ENCODE measurements at places on chromosomes 1 and 21. TPM values are rescaled to one million over a fixed set of nuclear protein-coding genes. Genes with fewer than 3 reads are reported as not detected.

The SASS6 gene
- 2.5 TPM for total RNA-seq

The IARS2 gene
- total RNA-seq: 79.3 TPM

The SYT14 gene
- total RNA-seq: 0.29 TPM

GRCh38 chr1:171948511-171948910 is 107.2 kb downstream of the DNM3 start:
- no peak overlapping the region for H3K4me3 ChIP-seq
- DNase-seq: no peak
- H3K27me3 ChIP-seq: no peaks in the 10 kb centered on the region
- no peaks in the 10 kb centered on the region for H3K36me3 ChIP-seq
- H3K4me1 ChIP-seq: no peaks in the 10 kb centered on the region

GRCh38 chr1:235919833-235920441 is 53.2 kb upstream of the LYST start:
- no peak overlapping the region for H3K4me3 ChIP-seq
- DNase-seq: no peak
- no peaks in the 10 kb centered on the region for H3K27me3 ChIP-seq

DNA sequence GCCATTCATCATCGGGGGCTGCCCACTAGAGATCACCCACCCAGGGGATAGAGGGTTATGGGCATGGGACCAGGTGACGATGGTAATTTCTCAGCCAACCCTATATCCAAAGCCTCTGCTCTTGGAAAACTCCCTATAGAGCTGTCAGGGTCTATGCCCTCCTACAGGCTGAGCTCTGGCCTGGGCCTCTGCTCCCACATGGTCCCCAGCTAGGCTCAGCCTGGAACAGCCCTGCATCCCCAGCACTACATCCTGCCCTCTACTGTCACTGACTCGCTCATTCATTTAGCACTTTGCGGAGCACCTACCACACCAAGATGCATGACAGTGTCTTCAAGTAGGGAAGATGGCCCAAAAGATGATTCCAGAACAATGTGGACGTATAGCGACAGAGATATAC is 45.0 kb upstream of the EPS8L3 start:
- no peak overlapping the region for H3K27ac ChIP-seq
- H3K4me3 ChIP-seq: no peak overlapping the region

The SPATA45 gene
- not detected for total RNA-seq

The PYCR2 gene
- total RNA-seq: 25.9 TPM

- no peak overlapping the region for H3K4me3 ChIP-seq
- H3K4me1 ChIP-seq: no peaks in the 10 kb centered on the region
- DNase-seq: no peak
- H3K27me3 ChIP-seq: no peaks in the 10 kb centered on the region
- H3K36me3 ChIP-seq: no peaks in the 10 kb centered on the region
Measured at GRCh38 chr1:199265319-199265718, 626.5 kb downstream of the PTPRC start.

The SPRR2B gene
- not detected for total RNA-seq

The IRF6 gene
- under 0.01 TPM for total RNA-seq

The GJB3 gene
- total RNA-seq: not detected

DNA sequence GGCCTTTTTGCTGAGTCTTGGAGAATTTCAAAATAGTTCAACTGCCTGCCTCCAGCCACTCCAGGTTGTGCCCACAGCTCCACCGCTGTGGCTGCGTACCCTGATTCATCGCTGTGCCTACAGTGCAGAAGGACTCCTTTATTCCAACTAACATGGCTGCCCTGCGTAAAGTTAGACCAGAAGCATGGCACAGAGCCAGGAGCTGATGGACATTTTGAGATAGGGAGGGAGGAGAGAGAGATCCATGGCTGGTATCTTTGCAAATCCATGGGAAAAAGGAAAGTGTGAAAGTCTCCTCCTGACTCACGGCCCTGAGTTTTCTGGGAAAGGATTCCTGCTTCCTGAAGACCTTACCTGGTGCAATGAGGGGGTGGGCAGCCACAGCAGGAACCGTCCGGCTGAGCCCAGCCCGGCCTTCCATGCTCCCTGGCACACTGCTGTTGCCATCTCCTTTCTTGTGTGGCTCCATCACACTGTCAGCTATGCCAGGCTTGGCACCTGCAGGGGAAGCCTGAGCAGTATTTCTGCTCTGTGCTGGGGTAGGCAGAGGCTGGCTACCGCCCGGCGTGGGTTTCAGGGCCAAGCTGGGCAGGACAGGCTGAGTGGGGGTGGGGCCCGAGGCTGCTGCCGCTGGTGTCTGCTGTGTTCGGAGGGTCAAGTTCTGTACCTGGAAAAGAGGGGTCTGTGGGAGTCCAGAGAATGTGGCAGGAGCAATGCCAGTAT is 46.0 kb upstream of the A3GALT2 start:
- H3K27me3 ChIP-seq: no peaks in the 10 kb centered on the region
- peaks cover 42% of the 10 kb centered on the region for H3K36me3 ChIP-seq
- no peak overlapping the region for H3K27ac ChIP-seq
- no peak for DNase-seq
- H3K4me1 ChIP-seq: peaks cover 14% of the 10 kb centered on the region

GRCh38 chr21:45220071-45220481 is 67.6 kb downstream of the POFUT2 start:
- H3K4me3 ChIP-seq: no peak overlapping the region
- H3K36me3 ChIP-seq: no peaks in the 10 kb centered on the region
- no peak overlapping the region for H3K27ac ChIP-seq
- no peak for DNase-seq
- H3K27me3 ChIP-seq: no peaks in the 10 kb centered on the region

The UHMK1 gene
- 51.4 TPM for total RNA-seq

DNA sequence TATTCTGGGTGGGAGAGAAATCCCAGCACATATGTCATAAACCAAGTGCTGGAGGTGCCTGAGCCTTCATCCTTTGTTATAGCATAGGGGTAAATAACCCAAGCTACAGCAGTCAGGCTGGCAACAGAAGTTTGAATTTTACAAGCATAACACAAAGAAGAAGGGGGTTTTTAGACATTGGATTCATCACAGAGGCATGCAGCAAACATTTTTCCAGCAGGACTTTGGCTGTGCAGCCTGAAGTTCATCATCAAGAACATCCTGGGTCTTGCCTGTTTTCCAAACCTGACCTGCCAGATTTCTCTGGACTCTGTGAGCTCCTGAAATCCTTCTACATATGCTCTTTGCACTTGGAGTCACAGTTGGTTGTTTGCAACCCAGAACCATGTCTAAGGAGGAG is 16.2 kb downstream of the PTGER3 start:
- no peak for DNase-seq
- H3K27ac ChIP-seq: no peak overlapping the region
- no peaks in the 10 kb centered on the region for H3K4me1 ChIP-seq

The AHCYL1 gene
- 56.8 TPM for total RNA-seq

The PARS2 gene
- total RNA-seq: 7.4 TPM

The S100A7 gene
- total RNA-seq: not detected

GRCh38 chr21:14630556-14631069 is 84.5 kb upstream of the SAMSN1 start:
- H3K27ac ChIP-seq: no peak overlapping the region
- no peaks in the 10 kb centered on the region for H3K27me3 ChIP-seq
- peak; percentile 4 for DNase-seq
- H3K4me3 ChIP-seq: no peak overlapping the region
- H3K36me3 ChIP-seq: no peaks in the 10 kb centered on the region
- no peaks in the 10 kb centered on the region for H3K4me1 ChIP-seq

The CGN gene
- total RNA-seq: not detected

GRCh38 chr1:108106775-108107174 is 93.4 kb downstream of the SLC25A24 start:
- H3K4me1 ChIP-seq: no peaks in the 10 kb centered on the region
- H3K4me3 ChIP-seq: no peak overlapping the region
- H3K27ac ChIP-seq: no peak overlapping the region
- no peaks in the 10 kb centered on the region for H3K36me3 ChIP-seq
- H3K27me3 ChIP-seq: no peaks in the 10 kb centered on the region

The NBPF6 gene
- 0.36 TPM for total RNA-seq

- no peak overlapping the region for H3K27ac ChIP-seq
- peaks cover 5% of the 10 kb centered on the region for H3K4me1 ChIP-seq
- DNase-seq: peak; percentile 79
- H3K27me3 ChIP-seq: no peaks in the 10 kb centered on the region
- no peak overlapping the region for H3K4me3 ChIP-seq
- no peaks in the 10 kb centered on the region for H3K36me3 ChIP-seq
Measured at GRCh38 chr1:9542430-9542829, 3.2 kb downstream of the SLC25A33 start.

DNA sequence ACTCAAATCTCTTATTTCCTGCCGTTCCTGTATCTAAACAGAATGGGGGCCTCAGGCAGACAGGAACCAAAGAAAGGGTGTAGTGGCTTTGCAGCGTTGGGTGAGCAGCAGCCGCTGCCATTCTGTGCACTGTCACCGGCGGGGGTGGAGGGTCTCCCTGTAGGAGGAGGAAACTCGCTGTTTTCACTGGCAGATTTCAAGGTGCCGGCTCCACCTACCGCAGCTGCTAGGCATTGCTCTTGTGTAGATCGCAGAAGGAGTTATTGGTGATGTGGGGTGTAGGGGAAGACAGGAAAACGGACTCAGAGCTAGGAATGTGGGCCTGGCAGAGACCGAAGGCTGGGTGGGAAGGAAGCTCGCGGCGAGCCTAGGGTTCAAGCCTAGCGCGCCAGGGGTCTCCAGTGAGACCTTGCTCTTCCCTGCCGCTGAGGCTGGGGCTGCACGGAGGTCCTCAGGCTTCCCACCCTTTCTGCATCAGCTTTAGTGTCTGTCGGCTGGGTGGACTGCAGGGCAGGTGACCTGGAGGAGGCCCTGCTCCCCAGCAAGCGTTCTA is 20.8 kb downstream of the ATP5PO start:
- H3K4me3 ChIP-seq: peak overlapping the region; percentile 70
- H3K4me1 ChIP-seq: peaks cover 5% of the 10 kb centered on the region
- DNase-seq: peak; percentile 96
- H3K27ac ChIP-seq: peak overlapping the region; percentile 16

GRCh38 chr1:47502746-47503370 is 65.0 kb downstream of the FOXD2 start:
- peaks cover 21% of the 10 kb centered on the region for H3K27me3 ChIP-seq
- H3K4me1 ChIP-seq: no peaks in the 10 kb centered on the region
- no peak for DNase-seq
- H3K4me3 ChIP-seq: no peak overlapping the region
- H3K36me3 ChIP-seq: no peaks in the 10 kb centered on the region
- H3K27ac ChIP-seq: no peak overlapping the region

DNA sequence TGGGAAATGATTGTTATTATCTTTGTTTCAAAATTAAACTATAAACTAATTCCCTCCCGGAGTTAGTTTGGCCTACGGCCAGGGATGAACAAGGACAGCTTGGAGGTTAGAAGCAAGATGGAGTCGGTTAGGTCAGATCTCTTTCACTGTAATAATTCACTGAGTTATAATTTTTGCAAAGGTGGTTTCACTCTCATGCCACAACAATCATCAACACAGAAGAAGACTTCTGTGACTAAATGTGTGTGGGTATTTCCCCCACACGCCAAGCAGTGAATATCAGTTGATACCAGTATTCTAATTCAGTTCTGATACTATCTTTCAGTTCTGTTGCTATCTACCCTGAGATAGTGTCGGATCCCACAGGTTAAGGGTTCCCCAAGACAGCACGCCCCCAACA is 215.1 kb downstream of the S1PR1 start:
- H3K4me1 ChIP-seq: no peaks in the 10 kb centered on the region
- no peak for DNase-seq
- H3K27ac ChIP-seq: no peak overlapping the region
- no peak overlapping the region for H3K4me3 ChIP-seq
- no peaks in the 10 kb centered on the region for H3K36me3 ChIP-seq

DNA sequence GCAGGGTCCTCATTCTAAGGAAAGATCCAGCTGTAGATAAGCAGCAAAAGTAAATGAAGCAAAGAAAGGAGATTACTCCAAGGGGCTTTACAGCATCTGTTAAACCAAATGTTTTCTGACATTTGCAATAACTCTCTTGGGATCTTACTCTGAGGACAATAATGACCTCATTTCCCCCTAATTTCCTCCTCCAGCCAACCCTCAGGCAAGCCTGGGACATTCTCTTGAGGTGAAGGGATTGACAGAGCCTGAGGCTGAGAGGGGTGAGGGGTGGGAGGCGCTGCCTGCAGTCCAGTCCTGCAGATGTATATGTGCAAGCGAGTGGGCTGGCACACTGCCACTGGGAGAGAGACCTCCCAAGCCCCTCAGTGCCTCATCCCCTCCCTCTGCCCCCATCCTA is 40.5 kb upstream of the NEK2 start:
- no peak for DNase-seq
- no peaks in the 10 kb centered on the region for H3K27me3 ChIP-seq
- no peak overlapping the region for H3K27ac ChIP-seq
- H3K4me3 ChIP-seq: no peak overlapping the region

DNA sequence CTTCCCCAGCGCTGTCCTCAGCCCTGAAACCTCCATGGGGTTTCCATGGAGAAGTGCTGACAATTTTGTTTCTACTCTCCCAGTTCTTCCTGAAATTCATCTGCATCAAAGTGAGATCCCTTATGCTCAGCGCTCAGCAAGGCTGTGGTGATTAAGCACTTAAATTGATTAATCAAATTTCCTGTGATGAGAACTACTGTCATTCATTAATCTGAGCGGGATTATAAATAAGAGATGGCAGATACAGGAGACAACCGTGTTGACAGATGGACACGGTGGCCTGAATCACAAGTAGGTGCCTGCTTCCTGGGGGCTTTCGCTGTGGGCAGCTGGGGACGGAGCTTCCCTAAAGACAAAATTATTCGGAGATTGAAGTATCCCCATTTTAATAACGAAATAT is 329.1 kb upstream of the VAMP3 start:
- H3K4me1 ChIP-seq: no peaks in the 10 kb centered on the region
- no peak overlapping the region for H3K27ac ChIP-seq
- H3K36me3 ChIP-seq: no peaks in the 10 kb centered on the region

GRCh38 chr21:44699502-44700001 is 2.6 kb downstream of the KRTAP10-12 start:
- DNase-seq: peak; percentile 50
- H3K27me3 ChIP-seq: peaks cover 57% of the 10 kb centered on the region
- no peak overlapping the region for H3K27ac ChIP-seq
- no peaks in the 10 kb centered on the region for H3K4me1 ChIP-seq
- no peak overlapping the region for H3K4me3 ChIP-seq

DNA sequence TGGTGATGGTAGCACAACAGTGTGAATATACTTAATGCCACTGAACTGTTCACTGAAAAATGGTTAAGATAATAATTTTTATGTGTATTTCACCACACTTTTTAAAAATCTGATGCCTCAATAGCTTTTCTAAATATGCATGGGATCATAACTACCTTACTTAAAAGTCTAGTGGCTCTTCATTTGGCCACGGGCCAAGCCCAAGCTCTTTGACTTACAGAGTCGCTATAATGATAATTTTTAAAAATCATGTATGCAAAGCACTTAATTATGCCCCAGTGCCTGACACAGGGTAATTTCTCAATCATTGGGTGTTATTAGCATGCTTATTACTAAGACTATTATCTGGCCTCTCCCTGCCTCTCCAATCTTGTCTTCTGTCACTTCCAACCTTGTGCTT is 7.6 kb upstream of the CNN3 start:
- no peak overlapping the region for H3K27ac ChIP-seq
- no peaks in the 10 kb centered on the region for H3K36me3 ChIP-seq
- no peak for DNase-seq
- no peaks in the 10 kb centered on the region for H3K27me3 ChIP-seq

The CFHR1 gene
- not detected for total RNA-seq
